NCI-H2171 (cell line): ENCODE measurements at places on chromosomes 1 and 21.

GRCh38 chr1:24154215-24154614 is 11.3 kb upstream of the IL22RA1 start:
- DNase-seq = no peak

DNA sequence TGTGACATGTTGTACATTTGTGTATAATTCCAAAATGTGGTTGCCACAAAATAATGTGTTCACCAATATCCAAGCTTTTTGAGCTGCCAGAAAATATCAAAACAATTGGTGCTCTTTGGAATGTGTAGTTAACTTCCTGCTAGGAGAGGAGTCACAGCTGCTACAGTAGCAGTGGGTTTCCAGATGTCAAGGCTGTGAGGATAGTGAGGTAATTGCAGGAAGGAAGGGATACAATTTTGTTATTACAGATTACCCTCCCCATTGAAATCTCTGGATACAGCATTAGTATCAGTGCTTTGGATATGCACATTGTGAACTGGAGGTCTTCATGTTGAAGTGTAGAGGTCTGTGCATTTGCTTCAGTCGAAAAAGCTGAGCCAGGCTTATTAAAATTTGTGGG is 253.2 kb downstream of the PTPRC start:
- DNase-seq = no peak

DNA sequence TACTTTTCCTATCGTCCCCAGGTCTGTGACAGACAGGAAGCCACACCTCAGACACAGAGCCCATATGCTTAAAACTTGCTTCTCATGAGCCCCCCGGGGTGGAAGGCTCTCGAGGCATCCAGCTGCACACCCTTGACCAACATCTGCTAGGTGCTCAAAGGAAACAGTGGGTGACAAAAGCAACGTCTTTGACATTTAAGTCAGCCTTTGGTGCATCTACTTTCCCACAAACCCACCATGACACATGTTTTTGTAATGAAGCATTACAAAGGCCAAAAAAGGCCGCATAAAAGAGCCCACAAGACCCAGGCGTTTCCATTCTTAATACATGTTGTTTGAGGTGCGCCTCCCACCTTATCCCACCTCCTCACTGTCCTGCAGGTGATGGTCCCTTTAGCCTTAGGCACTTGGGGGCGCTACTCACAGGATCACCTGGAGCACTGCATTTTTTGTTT is 11.8 kb upstream of the FASLG start:
- DNase-seq = no peak

DNA sequence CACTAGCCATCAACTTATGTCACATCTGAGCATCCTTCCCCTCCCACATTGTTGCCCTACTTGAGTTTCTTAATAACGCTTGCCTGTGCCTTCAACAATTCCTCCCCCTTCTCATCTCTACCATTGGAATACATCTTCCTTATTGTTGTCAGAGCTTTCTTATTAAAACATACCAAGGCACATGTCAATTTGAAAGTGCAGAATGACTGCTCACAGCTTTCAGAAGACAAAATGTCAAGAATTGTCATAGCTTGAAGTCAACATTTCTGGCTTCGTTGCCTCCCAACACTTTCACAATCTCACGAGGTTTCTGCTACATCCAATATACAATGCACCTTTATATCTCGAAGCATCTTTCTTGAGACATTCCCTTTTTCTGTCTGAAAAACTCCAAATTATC is 279.9 kb downstream of the LRRC7 start:
- DNase-seq = no peak

DNA sequence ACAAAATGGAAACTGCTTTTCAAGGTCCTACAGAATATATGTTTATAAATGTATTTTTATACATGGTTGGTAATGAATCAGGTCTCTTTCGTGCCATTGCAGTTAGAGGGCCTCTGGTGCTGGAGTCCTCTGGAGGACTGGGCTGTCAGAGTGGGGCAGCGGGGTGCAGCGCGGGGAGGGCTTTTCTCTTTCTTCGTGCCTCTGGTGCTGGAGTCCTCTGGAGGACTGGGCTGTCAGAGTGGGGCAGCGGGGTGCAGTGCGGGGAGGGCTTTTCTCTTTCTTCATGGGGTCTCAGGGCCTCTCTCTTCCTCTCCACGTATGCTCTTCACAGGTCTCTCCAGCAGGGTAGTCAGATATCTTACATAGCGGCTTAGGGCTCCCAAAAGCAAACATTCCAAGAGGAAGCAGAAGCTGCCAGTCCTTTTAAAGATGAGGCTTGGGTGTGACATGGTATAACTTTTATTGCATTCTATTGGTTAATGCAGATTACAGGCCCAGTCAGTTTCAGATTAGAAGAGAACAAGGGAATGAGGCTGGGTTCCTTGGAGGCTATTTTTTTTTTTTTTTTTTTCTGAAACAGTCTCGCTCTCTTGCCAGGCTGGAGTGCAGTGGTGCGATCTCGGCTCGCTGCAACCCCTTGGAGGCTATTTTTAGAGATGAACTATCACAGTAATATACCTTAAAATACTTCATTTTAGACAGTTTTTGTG is 13.1 kb downstream of the SDCCAG8 start:
- DNase-seq = no peak

GRCh38 chr1:29344336-29344735 is 108.0 kb downstream of the PTPRU start:
- DNase-seq = no peak

GRCh38 chr1:21492356-21492625 is 16.9 kb upstream of the ALPL start:
- peak; percentile 21 for DNase-seq

DNA sequence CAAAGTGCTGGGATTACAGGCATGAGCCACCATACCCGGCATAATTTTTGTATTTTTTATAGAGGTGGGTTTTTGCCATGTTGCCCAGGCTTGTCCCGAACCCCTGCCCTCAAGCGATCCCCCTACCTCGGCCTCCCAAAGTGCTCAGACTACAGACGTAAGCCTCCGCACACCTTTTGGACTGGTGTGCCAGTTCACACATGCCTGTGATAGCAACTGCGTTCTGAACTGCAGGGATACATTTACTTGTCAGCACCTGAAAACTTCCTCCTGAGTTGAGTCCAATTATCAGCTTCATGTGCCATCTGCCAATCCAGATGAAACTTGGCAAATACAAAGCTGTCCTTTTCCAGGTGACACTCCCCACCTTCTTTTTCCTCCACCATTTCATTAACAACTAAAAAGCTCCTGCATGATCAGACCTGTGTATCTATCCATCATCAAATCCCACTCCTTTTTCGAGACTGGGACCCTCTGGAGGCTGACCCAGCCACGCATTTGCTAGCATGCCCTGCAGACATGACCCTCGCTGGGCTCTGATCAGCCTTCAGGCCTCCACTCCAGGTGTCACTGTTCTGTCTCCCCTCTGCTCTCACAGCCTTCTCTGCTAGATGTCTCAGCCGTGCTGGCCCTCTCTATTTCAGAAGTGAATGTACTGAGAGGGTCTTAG is 2.1 kb upstream of the DEGS1 start:
- peak; percentile 68 for DNase-seq

DNA sequence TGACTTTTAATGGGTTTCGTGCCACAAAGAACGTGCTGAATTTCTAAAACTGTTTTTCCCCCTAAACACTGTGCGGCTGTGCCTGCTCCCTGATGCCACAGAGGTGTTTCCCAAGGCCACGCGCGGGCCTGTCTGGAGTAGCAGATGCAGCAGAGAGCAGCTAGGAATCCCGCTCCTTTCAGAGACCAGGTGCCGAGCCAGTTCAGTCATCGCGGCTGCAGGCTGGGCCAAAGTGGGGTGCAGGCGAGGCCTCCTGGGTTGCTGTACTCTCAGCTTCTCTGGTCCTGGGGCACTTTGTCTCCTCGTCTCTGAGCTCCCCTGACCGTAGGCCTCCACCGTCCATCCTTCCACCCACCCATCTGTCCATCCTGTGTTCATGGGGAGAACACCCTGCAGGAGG is 17.4 kb upstream of the DIP2A start:
- DNase-seq = no peak

DNA sequence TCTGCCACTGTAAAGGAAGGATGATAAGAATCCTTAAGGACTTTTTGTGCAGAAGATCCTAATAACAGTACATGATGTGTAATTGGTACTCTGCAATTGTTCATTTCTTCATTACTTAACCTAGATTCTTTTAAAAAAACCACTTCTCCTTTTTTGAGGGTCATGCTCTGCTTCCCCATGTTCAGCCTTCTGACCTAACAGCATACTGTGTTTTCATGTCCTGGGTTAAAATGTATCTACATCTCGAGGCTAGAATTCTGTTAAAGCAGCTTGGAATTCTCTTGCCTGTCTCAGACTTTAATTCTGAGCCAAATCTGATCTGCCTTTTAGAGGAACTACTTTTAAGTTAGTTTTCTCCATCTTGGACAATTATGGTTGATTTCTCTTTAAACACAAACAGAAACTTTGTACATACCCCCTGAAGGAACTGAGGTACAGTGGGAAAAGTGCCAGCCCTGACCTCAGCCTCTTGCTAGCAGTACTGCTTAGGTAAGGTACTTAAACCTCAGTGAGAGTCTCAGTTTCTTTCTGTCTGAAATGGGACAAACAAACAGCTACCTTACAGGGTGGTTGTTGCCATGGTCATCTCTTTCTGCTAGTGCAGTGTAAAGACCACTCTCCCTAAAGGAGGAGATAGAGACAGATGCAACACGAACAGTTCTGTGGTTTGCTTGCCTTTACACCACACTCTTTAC is 103.2 kb upstream of the DYNLT5 start:
- DNase-seq = no peak

GRCh38 chr21:31184459-31184858 is 146.2 kb upstream of the KRTAP19-8 start:
- DNase-seq = no peak

DNA sequence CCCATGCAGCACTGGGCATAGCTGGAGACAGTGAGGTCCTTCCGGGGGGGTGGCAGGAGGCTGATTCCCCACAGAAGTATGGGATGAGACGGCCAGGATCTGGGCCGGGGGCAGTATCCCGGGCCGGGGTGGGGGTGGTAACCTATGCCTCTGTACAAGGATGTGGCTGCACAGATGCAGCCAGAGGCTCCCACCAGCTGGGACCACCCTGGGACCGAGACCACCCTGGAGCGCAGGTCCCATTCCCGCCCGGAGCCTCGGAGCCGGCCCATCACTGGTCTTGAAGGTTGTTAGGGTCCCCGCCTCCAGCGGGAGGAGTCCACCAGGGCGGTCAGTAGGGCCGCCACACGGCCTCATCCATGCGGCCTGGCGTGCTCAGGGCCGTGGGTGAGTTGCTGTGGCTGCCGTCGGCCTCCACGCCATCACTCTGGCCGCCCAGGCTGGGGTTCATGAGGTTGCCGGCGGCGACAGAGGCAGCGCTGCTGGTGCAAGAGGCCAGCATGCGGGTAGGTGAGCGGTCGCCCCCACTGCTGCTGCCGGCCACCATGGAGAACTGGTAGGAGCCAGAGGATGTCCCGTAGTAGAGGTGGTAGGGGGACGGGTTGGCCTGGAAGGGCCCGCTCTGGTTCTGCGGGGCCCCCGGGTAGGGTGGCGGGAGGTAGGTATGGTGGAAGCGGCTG is 28.1 kb downstream of the RUNX3 start:
- DNase-seq = no peak

DNA sequence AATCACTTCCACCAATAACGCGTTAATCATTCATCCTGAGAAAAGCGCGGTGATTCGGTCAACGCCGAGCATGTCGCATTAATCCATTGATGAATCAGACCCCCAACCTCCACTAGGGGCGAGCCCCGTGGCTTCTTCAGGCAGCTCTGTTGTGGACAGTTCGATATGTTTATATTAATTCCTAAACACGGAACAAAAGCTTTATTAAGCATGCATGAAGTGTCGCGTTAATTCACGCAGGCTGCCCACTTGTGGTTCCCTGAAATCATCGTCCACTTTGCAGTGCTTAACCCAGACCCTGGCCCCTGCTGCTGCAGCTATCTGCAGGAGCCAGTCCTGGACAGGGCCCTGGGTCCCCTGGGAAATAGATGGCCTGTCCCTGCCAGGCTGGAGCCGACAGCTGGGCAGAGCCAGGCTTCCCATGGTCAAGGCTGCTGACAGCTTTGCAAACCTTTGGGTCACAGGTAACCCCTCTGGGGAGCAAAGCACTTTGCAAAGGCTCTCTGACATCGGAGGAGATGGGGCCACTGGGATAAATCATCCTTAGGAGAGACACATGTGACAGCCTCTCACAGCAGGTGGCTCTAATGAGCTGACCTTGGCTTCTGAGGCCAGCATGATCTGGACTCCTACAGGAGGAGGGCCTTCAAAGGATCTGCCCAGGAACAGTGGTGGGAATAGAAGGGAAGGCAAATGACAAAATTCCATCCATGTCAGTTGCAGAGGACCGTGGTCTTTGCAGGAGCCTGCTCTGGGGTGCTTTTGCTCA is 137.0 kb upstream of the AJAP1 start:
- DNase-seq = no peak

GRCh38 chr21:37207441-37208009 is 59.6 kb downstream of the VPS26C start:
- no peak for DNase-seq

DNA sequence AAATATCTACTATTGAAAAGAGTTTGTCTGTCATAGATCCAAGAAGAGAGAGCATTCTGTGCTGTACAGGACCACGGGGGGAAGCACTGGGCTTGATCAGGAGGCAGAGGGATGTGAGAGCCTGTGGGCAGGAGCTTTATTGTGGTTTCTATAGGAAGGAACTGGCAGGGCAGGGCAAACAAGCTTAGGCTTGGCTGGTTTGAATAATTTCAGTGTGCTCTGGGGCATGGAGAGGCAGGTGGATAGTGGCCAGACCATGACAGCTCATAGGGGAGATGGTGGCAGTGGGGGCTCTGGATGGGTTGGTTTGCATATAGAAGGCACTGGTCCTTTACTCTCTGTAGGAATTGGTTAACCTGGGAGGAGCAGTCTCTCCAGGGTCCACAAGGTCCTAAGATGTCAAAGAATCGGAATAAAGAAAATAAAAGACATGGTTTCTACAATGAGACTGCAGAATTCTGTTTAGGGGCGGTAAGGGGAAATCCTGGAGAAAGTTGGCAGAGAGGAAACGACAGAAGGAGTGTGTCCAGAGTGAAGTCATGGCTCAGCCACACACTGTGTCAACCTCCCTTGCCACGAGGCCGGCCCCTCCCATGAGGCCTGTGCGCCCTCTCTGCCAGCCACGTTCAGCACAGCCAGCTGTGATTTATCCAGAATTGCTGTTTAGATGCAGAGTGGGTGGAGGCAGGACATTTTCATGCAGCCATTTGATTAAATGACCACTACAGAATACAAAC is 81.7 kb upstream of the PGBD5 start:
- DNase-seq = no peak

DNA sequence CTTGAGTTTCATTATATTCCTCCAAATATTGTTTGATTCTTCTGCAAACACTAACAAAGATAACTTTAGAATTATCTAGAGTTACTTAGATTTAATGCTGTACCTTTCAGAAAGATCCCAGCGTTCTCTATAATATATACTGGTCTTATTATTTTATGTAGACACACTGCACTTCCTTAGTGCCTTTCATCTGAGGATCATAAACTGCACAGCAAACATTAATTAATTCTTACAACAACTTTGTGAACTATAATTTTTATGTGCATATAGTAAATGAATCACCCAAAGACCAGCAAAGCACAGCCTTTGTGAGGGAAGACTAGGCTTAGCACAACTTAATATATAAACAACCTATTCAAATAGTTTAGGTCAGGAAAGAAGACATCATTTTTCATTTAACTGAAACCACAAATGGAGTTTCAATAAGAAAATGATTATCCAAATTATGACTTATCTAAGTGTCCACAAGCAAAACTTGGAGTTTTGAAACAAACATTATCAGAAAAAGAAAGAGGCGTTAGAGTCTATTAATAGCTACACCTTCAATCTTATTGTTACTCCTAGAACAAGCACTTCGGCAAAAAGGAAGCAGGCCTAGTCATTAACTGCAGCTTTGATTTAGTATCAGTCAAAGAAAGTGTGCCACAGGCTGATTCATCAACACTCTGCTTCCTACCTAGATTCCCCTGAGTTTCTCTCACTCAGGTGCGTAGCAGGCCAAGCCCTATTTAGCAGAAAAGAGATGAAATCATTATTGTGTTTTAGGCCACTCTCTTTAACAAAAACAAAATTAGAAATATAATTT is 22.5 kb upstream of the RC3H1 start:
- no peak for DNase-seq
